GF-D8 (cell line): ENCODE measurements at places on chromosomes 4 and X.

GRCh38 chr4:3502941-3503936, 29.0 kb downstream of the LRPAP1 start:
- DNase-seq: no peak

DNA sequence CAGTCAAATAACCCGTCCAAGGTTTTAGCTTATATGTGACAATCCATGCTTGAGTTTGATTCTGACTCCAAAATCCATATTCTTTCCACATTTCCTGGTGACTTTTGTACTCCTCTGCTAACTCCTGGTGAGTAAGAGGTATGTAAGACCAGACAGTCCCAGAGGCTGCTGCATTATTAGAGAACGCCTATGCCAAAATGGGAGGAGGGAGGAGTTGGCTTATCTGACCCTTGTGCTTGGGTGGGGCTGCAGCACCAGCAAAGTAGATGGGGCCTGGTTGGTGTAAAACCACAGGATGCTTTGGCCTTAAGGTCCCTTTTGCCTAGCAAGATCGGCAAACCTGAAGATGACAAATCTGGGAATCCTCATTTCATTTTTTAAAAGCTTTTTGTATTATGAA, 9.1 kb upstream of the RNF212 start:
- no peak for DNase-seq

DNA sequence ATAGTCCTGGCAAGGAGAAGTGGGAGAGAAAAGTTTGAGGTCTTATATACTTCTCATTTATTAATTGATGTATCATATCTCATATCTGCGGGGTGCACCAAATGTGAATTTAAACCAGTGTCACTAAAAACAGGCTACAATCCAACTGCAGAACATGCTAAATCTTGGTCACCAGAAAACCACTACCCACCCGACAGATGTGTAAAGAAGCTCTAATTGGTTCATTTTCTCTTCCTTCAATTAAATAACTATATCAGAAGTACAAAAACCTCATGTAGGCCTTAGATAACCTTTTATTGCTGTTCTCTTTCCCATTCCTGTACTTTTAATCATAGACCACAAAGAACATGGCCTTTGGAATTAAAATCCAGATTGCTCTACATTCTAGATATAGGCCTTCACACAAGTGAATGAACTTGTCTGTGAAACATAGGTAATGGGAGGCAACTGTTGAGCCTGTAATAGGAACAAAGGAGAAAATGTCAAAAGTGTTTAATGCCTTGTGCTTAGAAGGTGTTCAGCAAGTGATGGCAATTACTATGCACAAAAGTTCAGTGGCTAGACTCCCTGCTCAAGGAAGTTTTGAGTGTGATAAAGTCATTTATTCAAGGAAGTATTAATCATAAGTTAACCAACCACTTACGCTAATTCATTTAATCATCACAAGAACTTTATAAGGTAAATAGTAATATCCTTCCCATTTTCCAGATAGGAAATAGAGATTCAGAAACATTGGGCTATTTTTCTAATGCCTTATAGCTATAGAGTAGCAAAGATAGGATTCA, 425.6 kb downstream of the INPP4B start:
- no peak for DNase-seq

- no peak for DNase-seq
Observed at GRCh38 chr4:16721613-16722291, 176.7 kb downstream of the LDB2 start.

GRCh38 chr4:81326581-81326980, 111.6 kb upstream of the PRKG2 start:
- DNase-seq: no peak

DNA sequence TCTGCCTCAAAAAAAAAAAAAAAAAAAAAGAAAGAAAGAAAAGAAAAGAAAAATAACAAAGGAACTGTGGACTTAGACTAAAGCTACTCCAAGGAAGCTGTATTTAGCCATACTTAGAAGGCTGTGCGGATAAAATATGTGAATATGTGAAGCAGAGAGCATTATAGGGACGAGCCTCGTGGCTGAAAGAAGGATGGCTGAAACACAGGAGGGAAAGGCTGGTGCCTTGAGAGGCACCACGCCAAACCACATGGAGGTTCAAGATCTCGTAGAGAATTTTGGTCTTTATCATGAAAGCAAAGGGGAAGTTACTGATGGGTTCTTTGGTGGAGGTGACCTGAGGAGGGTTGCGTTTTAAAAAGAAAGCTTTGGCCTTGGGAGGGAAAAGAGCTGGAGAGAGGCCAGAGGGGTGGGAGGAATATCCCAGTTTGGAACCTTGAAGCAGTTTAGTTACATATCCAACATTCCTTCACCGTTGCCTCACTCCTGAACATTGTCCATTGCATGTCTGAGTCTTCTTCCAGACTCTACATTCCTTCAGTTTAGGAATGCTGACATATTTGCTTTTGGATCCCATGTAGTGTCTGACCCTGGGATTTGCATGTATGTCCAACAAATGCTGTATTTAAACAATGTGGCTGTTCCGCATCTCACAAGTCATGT, 82.5 kb downstream of the CPE start:
- no peak for DNase-seq

- no peak for DNase-seq
Observed at GRCh38 chr4:34676400-34676799, 1567.9 kb downstream of the ARAP2 start.

- no peak for DNase-seq
Observed at GRCh38 chr4:119197772-119198212, 14.7 kb upstream of the USP53 start.

- no peak for DNase-seq
Observed at GRCh38 chrX:154486052-154486395, 391 bp downstream of the UBL4A start.

DNA sequence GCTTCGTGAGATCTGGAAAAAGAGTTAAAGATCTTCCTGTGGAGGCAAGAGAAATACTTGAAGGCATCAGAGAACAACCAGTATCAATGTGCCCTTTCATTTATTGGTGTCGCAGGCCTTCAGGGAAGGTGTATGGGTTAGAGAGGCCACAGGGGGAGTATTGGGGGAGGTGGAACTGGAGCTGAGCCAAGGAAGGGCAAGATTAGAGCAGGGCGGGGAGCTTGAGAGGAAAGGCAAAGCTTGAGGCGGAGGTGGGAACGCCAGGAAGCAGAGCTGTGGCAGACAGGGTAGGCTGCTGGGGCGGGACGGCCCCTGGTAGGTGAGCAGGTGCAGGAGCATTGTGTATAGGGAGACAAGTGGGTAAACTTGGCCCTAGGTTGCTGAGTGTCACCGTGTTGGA, 329.9 kb downstream of the ARHGAP10 start:
- no peak for DNase-seq

DNA sequence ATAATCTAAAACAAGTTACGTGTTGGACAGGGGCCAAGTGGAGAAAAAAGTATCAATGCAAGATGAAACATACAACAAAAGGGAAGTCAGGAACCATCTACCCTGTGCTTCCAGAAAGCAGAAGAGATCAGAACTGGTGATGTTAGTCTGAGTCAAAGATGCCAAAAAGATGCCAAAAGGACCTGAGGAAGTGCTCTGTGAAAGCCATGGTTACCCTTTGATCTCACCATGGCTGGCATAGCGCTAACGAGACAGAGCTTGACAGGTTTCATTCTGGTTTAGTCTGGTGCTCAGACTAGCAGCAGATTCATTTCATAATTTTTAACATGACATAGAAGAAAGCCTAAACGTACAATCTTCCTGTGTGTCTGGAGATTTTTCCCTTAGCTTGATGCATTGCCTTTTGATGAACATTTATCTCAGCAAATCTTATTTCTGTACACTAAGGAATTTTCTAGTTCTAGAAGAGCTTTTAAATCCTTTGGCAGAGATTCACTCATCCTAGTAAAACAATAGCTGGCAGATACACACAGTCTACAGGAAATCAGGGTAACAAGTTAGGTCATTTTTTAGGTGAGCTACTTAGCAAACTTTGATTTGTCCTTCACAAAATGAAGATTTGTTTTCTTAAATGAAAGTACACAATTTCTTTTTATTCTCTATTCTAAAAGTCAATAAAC, 87.7 kb downstream of the COL25A1 start:
- no peak for DNase-seq

GRCh38 chrX:13066391-13066790, 22.0 kb upstream of the FAM9C start:
- no peak for DNase-seq

- DNase-seq: no peak
Observed at GRCh38 chrX:153644356-153645125, 2.5 kb upstream of the DUSP9 start.

- DNase-seq: no peak
Observed at GRCh38 chrX:35670889-35671288, 127.3 kb upstream of the MAGEB16 start.

DNA sequence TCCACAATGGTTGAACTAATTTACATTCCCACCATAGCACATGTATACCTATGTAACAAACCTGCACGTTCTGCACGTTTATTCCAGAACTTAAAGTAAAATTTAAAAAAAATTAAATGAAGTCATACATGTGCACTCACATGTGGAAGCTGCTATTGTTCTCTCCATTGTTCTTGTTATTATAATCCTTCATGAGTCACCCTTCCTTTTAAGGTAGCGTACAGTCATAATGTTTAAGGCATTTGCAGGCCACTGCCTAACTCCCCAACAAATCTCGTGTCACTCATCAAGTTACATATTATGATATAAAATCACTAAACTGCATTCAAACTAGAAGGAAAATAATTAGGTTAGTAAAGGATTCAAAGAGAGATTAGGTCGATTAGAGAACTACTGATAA, 63.6 kb downstream of the SLC7A11 start:
- DNase-seq: no peak

DNA sequence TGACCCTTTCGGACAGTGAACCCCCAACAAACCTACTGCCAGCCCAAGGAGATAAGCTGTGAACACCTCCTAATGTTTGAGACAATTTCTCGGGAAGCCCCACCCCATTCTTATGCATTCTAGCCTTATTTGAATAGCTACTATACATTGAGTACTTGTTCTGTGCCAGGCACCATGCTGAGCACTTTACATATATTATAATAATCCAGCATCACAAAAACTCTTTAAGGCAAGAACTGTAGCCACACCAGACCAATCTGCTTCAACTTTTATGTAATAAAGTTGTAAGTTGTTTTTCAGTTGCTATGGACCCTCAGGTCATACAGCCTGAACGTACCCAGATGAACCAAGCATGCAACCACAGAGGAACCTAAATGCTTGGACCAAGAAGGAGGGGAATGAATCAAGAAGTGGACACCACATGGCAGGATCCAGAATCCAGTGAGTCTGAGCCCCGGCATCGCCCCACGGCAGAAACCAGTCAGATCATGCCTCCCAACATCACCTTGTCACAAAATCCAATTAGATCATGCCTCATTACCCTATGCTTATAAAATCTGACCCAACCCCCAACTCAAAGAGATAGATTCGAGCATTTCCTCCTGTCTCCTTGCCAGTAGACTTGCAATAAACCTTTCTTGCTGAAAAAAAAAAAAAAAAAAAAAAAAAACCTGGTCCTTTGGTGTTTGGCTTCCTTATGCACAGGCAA, 225.0 kb downstream of the QDPR start:
- DNase-seq: no peak

GRCh38 chrX:40169193-40170101, 71.7 kb upstream of the BCOR start:
- DNase-seq: peak; percentile 20

GRCh38 chr4:87251106-87251505, 30.7 kb upstream of the KLHL8 start:
- no peak for DNase-seq

DNA sequence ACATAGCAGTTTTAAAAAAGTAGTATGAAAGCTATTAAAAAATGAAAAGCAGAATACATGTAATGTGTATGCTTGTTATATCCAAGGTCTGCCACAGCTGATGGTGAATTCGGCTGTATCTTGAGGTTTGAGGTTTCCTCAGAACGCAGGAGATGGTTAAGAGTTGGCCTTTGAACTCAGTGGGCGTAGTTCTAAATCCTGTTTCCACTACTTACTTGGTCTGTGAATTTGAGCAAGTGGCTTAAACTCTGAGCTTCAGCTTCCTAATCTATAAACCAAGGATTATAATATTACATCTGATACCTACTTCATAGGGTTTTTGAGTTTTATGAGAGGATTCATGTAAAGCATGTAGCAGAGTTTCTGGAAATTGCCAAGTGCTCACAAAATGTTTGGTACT, 125.2 kb downstream of the STIM2 start:
- DNase-seq: peak; percentile 61

- DNase-seq: no peak
Observed at GRCh38 chr4:127486248-127486647, 146.5 kb upstream of the INTU start.

DNA sequence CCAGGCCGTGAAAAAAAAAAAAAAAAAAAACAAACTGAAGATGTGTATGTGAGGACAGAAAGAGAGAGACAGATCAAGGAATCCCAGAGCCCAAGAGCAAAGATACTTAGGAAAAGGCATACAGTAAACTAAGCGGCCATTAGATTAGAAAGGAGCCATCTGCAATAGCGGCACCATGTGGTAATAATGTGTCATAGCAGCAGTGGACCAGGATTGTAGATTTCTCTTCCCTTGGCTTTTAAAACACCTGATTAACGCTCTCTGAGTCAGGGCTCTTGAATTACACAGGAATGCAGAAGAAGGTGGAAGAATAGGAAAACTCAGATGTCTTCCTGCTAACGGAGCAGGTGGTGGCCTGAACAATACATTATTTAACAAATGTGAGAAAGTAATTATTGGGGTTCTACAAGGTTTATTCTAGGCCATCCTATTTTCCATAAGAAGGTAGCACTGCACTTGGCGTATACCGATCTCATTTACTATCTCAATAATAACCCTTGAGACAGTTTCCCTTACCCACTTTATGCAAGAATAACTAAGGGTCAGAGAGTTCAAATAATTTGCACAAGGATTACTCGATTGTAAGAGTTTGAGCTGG, 182.7 kb downstream of the KCNIP4 start:
- no peak for DNase-seq

GRCh38 chr4:180610324-180610723, 1632.9 kb upstream of the TENM3 start:
- DNase-seq: no peak

DNA sequence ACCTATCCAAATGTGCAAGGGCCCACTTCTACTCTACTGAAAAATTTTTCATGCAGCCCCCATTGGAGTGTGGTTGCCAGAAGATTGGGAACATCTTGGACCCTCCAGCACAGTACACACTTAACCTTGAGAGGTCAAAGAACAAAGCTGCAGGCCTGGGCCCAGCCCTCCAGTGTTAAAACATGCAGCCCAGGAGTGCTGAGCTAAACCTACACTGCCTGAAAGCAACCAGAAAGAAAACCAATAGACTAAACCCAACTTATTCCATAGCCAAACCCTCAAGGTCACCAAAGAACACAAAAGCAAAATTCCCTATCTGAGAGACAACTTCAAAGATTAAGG, 47.9 kb downstream of the TECRL start:
- DNase-seq: no peak

DNA sequence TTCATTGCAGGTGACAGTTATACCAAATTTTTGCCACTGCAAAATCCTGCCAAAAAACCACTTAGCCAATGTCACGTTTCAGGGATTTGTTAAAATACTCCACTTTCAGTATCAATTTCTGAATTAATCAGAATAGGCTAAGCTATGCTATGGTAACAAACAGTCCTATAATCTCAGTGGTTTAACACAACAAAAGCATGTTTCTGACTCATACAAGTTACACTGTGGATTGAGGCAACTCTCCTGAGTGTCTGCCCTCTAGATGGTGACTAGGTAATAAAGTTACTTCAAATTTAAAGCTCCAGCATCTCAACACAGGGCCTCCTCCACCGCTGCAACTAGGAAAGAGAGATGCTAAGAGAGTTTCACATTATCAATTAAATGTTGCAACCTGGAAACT, 23.0 kb upstream of the RADX start:
- no peak for DNase-seq
